ENCODE measurements at places on chromosomes 11 and 22. TPM values are rescaled to one million over a fixed set of nuclear protein-coding genes. Genes with fewer than 3 reads are reported as not detected.

GRCh38 chr11:11374358-11375148 is 21.5 kb upstream of the CSNK2A3 start:
- DNase-seq, result no peak

- no peak for DNase-seq
Measured at GRCh38 chr11:15764948-15765347, 591.4 kb downstream of the SOX6 start.

- DNase-seq, result no peak
Measured at GRCh38 chr11:125110506-125110905, 920 bp downstream of the TMEM218 start.

The TREH gene
- 0.05 TPM for total RNA-seq

DNA sequence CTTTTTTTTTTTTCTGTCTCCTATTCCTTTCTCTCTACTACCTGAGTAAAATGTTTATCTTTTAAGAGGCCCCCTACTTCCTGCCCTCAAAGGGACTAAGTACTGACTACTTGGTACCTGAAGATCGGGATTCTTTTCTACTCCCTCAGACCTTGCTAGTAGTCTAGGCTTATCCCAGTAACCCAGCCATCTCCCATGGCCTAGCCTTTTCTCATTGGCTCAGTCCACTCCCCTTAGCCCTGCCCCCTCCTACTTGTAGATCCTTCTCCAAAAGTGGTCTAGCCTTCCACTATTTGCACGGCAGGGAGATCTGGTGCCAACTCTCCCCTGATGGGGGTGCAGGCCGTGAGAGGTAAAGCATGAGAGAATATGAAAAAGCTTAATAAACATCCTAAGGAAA is 133.7 kb downstream of the RCN1 start:
- DNase-seq, result no peak

DNA sequence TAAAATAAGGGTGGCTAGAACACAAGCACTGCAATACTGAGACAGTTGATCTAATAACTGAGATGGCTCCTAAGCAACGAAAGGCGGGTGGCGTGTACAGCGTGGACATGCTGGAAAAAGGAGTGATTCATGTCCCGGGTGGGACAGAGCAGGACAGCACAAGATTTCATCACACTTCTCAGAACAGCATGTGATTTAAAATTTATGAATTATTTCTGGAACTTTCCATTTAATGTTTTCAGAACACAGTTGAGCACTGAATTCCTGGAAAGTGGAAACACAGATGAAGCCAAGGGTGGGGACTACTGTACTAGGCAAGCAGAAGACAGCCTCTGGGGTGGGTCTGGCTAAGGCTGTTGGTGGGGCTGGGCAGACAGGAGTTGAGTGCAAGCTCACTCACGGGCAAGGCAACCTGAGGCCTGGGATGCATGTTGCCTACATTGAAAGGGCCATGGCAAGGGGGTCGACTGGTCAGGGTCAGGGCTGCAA is 165.6 kb upstream of the DDI1 start:
- no peak for DNase-seq

The CSF2RB gene
- not detected for total RNA-seq

- DNase-seq, result no peak
Measured at GRCh38 chr11:68828155-68828931, 13.4 kb downstream of the CPT1A start.

The LARGE1 gene
- 2.5 TPM for total RNA-seq

- DNase-seq, result no peak
Measured at GRCh38 chr11:120331301-120331996, 4.8 kb upstream of the ARHGEF12 start.

The OSM gene
- not detected for total RNA-seq

All from Panc1 (cell line).